ENCODE measurements at places on chromosomes 6 and 20.

DNA sequence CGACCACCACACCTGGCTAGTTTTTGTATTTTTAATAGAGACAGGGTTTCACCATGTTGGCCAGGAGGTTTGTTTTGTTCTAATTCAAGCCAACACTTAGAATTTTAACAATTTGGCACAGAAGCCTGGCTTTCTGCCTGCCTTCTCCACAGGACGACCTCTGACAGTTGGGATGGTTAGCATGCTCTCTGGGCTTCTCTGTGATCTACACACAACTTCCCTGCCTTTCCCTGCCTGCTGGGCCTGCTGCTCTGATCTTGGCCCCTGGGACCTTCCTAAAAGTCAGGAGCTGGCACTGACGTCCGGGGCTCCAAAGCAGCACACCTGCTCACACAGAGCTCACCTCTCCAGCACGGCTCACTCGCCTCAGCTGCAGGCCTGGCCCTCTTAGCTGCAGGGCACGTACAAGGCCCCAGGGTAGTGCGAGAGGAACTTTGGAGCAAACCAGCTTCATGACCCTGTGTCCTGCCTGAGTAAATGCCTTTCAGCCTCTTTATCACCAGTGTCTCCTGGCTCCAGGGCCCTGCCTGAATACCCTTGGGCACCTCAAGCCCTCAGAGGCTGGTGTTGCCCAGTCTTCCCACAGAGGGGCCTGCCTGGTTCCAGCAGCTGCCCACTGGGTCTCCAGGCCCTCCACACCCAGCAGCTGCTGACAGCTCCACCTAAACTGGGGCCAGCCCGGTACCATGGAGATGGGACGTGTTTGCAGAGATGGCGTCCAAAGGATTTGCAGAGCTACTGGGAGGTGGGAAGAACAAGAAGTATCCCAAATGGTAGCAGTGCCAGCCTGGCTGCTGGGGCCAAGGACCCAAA is 96.0 kb downstream of the PSMB1 start:
- DNase-seq, result no peak

DNA sequence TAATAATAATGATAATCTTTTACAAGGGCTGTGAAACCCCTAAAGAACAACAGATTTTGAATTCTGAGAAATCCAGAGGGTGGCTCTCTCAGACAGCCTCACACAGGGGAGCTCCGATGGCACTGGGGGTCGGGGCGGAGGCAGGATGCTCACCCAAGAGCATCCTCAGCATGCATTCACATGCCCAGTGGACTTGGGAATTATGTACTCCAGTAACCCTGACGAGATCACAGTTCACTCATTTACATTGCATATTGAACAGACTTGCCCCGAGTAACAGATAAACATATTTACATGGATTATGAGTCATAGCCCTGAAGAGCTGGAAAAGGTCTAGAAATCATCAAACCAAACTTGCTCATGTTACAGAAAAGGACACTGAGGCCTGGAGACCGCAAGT is 482.7 kb upstream of the JARID2 start:
- DNase-seq, result no peak

DNA sequence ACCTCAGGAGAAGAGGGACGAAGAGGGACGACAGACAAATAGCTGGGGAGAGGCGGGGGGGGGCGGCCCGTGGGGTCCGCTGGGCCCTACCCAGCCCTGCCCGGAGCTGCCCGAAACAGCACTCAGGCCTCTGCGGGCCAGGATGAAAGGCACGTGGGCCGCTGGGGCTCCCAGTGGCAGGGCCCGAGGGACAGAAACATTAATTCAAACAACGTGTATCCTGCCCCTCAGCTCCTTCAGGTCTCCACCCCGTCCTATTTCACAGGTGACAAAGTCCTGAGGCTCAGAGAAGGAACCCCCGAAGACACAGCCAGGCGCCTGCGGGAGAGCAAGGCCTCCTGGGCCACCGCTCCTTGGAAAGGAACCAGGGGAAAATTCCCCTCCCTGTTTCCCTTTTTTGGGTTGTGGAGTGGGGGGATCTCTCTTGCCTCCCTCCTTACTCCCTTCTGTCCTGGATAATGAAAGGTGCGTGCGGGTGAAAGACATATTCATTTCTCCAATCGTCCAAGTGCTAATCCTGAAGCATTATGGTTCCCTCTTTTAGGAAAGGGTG is 93.3 kb downstream of the RNASET2 start:
- no peak for DNase-seq

DNA sequence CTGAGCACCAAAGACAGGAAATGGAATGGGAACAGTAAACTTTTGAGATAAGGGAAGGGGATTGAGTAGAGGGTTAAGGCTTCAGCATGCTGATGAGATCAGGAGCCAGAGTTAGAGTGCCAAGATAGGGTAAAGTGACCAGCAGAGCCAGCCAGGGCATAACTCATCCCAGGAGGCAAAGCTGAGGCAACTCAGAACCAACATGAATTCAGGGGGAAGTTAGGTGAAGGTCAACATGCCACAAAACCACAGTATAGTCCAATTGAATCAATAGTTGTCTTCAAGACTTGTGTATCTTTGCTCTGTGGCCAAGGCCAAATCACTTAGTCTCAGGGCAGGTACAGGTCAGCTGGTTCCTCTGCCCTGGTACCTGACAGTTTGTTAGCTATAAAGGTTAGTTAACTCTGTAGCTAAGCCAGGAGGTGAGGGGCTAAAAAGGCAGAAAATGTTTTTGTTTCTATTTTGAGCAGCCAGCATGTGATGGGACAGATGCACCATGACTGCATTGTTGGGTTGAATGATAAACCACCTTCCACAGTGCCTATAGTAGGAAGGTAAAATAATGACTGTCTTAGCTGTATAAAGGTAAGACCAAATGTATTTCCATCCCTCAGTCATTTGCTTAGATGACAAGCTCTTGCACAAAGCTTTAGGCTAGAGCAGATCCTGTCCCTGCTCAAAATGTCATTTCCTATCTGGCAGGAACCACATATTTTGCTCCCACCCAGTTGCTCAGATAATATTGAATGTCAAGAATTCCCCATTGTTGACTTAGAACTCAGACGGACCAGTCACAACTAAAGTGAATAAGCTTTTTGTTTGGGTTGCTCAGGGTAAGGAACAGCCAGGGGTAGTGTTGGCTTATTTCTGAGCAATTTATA is 15.8 kb downstream of the RNF8 start:
- DNase-seq, result no peak

GRCh38 chr6:35028781-35029769 is 112.1 kb downstream of the TCP11 start:
- no peak for DNase-seq

DNA sequence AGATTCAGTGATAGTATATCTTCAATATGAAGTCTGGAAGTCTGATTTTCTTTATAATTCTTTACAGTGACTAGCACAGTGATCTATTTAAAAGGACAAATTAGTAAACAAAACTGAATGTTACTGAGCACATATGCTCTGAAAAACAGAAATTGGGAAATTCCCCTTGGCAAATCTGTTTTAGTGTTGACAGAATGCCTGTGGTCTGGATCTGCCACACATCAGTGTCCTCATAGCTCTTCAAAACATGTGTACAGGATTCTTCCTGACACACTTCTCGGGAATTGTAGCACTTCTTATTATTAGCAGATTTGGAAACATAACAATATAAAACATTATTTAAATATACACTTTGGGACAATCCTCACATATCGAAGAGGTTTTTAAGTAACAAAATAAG is 354.3 kb downstream of the COL12A1 start:
- DNase-seq, result no peak

DNA sequence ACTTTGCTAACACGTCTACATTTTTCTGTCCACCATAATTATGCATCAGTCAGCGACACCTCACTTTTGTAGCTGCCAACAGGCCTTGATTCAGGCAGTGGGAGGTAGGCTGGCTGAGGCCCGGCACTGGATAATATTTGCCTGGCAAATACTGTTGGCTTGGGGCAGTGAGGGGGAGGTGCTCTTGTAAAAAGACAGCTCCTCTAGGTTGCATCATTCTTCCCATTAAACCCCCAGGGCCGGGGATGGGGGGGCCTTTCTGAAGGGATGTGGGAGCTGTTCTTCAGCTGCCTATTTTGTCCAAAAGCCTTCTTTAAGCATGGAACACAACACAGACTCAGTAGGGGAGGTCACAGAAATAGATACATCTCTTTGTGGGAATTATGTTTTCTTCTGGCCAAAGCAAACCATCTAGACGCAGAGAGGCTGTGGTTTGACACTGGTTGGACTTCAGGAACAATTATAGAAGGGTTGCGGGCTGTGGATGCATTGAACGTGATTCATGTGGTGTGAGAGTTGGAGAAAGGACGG is 338.3 kb upstream of the NT5E start:
- DNase-seq, result no peak

GRCh38 chr6:6402006-6402405 is 81.5 kb upstream of the F13A1 start:
- no peak for DNase-seq

GRCh38 chr6:145948878-145949613 is 15.1 kb downstream of the SHPRH start:
- DNase-seq, result no peak

GRCh38 chr6:170124150-170124549 is 166.7 kb downstream of the DLL1 start:
- DNase-seq, result no peak

DNA sequence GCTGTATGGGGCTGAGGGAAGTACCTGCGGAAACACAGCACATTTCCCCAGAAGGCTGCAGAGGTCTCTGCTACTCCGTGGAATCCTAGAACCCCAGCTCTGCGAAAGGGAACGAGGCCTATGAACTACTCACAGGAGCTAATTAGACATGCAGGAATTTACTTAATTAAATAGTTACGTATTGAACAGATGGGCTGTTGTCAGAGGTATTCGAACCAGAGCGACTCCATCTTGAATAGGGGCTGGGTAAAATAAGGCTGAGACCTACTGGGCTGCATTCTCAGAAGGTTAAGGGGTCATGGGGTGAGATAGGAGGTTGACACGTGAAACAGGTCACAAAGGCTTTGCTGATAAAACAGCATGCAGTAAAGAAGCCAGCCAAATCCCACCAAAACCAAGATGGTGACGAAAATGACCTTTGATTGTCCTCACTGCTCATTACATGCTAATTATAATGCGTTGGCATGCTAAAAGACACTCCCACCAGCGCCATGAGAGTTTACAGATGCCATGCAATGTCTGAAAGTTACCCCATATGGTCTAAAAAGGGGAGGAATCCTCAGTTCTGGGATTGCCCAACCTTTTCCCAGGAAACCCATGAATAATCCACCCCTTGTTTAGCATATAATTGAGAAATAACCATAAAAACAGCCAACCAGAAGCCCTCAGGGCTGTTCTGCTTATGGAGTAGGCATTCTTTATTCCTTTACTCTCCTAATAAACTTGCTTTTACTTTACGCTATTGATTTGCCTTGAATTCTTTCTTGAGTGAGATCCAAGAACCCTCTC is 14.7 kb upstream of the SSTR4 start:
- DNase-seq, result no peak

DNA sequence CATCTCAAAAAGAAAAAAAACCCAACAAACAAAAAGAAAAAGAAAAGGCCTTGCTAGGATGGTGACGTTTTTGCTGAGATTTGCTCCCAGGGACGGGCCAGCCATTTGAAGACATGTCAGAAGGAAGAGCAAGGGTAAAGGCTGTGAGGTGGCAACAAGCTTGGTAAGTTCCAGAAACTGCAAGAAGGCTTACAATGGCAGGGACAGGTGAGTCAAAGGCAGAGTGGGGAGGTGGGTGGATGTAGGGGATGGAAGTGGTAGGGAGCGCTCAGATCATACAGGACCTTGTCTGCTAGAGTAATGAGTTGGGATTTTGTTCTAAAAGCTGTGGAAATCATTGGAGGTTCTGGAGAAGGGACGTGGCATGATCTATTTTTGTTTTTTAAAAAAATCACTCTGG is 4.3 kb downstream of the KIF3B start:
- DNase-seq, result no peak

- no peak for DNase-seq
These were observed 595.3 kb upstream of the PTCHD4 start for GRCh38 chr6:48706310-48706709.

GRCh38 chr6:157879873-157880254 is 56.8 kb downstream of the SNX9 start:
- DNase-seq, result no peak

DNA sequence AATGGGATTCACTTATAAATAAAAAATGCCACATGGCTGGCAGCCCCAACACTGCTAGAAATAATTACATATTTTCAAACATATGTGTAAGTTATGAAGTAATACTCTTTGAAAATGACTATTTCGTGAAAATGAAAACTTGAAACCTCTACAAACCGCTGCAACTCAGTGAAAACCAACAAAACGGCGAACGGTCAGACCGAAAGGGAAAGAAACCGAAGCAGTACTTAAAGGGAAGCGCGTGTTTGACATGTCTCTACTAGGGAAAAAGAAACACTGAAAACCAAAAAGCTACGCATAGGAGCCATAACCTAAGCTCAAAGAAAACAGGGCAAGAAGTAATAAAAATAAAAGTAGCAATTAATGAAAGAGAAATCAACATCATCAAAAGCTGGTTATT is 121.0 kb upstream of the GGTLC1 start:
- DNase-seq, result no peak

DNA sequence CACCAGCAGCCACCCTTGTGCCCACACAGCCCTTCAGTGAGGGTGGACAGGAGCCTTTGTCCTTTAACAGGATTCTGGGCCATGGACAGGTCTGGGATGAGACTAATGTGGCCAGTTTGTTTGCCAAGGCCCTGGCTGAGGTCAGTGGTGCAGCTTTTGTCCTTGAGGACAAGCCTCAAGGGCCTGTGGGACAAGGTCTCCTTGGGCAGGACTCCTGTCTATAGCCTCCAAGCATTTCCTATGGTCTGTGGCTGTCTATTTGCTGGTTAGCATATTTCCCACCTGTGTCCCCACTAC is 44.1 kb downstream of the SUN5 start:
- DNase-seq, result no peak

GRCh38 chr6:70549327-70549726 is 17.4 kb upstream of the SDHAF4 start:
- DNase-seq, result no peak

GRCh38 chr6:110173506-110174132 is 5.9 kb downstream of the WASF1 start:
- DNase-seq, result no peak

- DNase-seq, result no peak
These were observed 64.2 kb upstream of the SUPT3H start for GRCh38 chr6:45441851-45442453.

- DNase-seq, result no peak
These were observed 21.9 kb upstream of the TAF8 start for GRCh38 chr6:42028234-42029061.

DNA sequence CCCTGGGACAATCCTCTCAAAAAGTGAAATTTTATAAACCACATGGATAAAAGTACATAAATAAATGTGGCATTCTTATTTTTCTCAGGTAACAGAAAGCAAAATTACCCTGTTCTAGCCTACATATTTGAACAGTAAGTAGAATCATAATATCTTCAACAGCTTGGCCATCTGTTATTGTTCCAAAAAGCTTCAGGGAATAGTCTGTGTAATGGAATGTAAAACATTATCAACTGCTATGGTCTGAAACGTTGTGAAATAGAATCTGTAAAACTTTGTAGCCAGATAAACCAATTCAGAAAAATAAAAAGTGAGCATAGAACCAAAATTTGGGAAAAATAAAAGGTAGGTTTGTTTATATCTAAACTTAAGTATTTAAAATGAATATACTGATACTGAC is 114.7 kb downstream of the THEMIS start:
- DNase-seq, result no peak

- no peak for DNase-seq
These were observed 82.4 kb downstream of the CDH26 start for GRCh38 chr20:60040471-60041162.
